ENCODE measurements at places on chromosomes 7 and 10.

- no peak for DNase-seq
These were observed 121.4 kb downstream of the ELMO1 start for GRCh38 chr7:37327288-37327687.

- DNase-seq = no peak
These were observed 36.7 kb upstream of the SFTPD start for GRCh38 chr10:79985481-79986072.

- no peak for DNase-seq
These were observed 396.3 kb upstream of the POM121L12 start for GRCh38 chr7:52639126-52639525.

DNA sequence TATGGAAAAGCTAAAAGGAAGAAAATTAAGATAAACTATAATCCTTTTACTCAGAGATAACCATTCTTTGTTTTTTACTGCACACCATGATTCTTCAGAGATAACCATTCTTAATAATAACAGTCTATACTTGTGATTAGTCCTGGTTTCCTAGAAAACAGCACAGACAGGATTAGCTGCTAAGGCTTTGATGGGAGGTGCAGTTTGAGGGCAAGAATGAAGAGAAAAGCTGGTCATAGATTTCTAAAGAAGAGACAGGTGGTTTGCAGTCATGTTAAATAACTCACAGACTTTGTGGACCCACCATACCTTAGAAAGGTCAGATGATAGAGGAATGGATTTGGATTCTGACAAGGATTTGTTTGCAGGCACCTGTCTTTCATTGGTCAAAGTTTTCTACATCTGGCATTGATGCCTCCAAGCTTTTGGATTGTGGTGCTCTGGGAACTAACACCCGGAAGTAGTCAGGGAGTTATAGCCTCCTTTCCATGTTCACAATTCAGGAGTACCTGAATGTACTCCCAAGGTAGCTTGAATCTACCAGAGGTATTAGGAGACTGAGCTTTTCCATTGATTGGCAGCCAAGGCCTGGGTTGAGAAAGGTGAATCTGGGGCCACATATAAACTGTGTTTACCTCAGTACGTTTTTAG, 3.7 kb downstream of the SMC3 start:
- DNase-seq = no peak

DNA sequence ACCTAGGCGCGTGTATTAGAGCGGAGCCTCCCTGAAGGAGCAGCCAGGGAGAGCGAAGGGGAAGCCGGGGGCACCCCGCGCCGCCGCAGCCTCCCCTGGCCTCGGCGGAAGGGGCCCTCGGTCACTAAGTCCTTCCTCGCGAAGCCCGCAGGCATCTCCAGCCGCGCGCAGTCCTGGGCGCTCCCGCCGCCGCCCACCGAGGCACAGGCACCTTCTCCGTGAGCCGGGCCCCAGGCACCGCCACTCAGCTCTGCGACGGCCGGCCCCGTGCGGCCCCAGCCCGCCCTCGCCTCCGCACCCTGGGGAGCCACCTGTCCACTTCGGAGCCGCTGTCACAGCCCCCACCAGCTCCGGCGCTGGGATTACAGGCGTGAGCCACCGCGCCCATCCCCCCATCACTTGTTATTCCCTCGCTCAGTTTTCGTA, 80.8 kb downstream of the ZNF467 start:
- no peak for DNase-seq

DNA sequence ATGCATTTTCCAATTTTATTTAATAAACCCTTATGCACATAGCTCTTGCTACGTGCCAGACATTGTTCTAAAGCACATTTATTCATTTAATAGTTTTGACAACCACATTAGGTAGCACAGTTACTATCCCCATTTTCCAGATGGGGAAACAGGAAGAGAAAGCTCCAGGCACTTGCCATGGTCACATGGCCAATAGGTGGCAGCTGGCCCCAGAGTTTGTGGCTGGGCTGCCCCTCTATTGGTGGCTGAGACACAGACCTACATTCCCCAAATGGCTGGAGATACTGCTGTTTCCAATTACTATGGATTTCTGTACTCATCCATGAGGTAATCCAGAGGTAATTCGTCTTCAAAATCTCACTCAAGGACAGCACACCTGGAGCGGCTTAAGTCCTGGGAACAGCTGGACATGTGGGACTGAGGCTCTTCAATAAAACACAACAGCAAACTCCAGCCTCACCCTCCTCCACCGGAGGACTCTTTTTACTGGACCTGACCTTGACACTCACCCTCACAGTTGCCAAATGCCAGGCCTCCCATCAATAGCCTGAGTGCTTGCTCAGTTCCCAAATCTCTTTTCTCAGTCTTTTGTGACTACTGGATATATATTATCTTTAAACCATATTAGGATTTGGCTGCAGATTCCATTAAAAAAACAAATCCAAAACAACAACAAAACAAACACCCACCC, 106.1 kb downstream of the CLEC2L start:
- no peak for DNase-seq

GRCh38 chr10:100370714-100371481, 23.9 kb downstream of the SCD start:
- DNase-seq = no peak

GRCh38 chr7:93249491-93250148, 17.5 kb downstream of the VPS50 start:
- DNase-seq = no peak

DNA sequence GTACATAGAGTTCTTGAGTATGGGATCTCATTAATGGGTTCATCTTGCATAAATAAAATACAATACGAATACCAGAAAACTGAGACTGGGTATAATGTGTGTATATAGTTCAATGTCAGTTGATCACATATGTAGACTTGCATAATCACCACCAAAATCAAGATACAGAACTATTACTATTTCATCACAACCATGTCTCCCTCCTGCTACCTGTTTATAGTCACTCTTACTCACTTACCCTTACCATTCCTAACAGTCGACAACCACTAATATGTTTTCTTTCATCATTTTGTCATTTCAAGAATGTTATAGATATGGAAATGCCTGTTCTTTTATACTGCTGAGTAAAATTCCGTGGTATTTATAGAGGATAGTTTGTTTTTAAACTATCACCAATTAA, 416.1 kb upstream of the CNTNAP2 start:
- no peak for DNase-seq

DNA sequence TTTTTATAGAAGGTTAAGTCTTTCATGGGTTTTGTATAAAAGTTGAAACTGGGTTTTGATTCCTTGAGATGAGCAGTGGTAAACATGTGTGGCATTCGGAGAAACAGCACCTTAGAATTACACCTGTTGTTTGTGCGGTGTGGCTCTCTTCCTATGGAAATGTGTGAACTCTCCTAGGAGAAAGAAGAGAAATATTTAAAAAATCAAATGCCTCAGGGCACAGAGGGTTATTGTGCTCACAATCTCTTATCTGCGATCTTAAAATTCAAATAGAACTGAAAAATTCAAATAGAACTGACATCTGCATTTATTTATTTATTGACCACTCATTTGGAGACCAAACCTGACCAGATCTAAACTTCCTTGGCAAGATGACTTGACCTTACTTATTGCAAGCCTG, 18.1 kb upstream of the NRP1 start:
- DNase-seq = no peak

DNA sequence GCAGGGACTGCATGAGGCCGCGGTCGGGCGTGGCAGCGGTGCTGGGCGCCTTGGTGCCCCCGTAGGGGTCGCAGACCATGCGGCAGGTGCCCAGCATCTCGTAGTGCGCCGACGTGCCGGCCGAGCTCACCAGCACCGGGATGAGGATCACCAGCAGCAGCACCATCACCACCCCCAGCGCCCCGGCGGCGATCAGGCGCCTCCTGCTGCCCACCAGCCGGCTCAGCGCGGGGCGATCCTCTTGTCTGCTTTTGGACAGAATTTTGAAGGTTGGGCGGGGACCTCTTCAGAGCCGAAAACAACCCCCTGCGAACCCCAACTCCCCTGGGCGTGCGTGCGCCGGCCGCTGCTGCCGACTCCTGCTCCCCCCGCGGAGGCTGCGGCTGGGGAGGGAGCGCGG, 779 bp downstream of the C1QL3 start:
- DNase-seq = no peak

- DNase-seq = no peak
These were observed 19.6 kb downstream of the R3HCC1L start for GRCh38 chr10:98154076-98154475.

DNA sequence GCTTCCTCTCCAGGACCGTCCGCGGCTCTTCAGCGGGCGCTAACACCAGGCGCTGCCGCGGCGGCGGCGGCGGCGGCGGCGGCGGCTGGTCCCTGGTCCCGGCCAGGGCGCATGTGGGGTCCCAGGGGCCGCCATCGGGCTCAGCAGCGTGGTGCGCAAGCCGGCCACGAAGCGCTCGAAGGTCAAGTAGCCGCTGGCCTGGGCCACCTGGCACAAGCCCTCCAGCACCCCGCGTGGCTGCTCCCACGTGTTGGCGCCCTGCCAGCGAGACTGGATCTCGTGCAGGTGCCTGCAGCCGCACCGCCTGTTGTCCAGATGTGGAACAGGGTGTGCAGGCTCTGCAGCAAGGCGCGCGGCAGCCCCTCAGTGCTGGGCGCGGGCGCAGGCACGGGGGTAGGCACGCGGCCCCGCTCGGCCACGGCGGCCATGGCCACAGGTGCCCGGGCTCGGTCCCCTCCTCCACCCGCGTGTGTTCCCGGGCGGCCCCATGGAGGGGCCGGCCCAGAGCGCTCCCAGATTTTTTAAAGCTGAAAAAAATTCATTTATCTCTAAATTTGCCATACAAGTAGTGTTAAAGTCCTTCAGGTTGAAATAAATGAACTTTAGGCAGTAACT, 884.2 kb upstream of the ZNF722 start:
- DNase-seq = no peak

DNA sequence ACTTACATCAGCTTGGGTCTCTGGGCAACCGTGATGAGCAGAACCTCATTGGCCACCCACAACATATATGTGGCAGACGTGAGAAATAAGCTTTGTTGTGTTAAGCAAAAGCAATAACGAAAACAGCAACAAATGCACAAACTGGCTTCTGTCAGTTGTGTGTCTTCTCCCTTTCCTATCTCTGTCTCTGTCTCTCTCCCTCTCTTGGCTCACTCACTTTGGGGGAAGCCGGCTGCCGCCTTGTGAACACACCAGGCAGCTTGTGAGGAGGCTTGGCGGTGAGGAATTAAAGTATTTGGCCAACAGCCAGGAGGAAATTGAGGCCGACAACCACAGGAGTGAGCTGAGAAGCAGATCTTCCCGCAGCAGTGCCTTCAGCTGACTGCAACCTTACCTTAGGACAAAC, 21.9 kb upstream of the CDCA7L start:
- DNase-seq = no peak

DNA sequence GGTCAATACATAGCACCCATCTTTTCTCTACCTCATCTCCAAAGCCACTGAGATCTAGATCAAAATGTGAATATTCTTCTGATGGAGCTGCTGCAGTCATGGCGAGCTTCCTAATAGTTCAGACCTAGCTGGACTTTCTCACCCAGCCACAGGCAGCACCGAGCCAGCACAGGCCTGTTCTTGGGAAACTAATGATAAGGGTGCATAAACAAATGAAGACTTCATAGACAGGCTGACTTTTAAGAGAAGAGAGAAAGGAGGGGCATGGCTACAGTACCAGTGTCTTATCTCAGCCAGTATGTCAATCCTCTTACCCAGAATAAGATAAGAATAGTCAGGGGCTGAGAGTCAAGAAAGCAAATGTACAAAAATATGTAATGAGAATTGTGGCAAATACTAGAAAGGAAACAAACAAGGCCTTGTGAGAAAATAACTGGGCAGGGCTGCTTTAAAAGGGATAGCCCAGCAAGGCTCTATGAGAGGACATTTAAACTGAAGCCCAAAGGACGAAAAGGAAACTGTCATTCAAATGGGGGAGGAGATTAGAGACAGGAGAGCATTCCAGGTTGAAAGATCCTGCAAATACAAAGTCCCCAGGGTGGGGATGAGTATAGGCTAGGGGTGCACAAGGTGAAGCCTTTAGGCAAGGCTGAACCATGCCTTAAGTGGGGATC, 21.8 kb upstream of the CDK14 start:
- no peak for DNase-seq

DNA sequence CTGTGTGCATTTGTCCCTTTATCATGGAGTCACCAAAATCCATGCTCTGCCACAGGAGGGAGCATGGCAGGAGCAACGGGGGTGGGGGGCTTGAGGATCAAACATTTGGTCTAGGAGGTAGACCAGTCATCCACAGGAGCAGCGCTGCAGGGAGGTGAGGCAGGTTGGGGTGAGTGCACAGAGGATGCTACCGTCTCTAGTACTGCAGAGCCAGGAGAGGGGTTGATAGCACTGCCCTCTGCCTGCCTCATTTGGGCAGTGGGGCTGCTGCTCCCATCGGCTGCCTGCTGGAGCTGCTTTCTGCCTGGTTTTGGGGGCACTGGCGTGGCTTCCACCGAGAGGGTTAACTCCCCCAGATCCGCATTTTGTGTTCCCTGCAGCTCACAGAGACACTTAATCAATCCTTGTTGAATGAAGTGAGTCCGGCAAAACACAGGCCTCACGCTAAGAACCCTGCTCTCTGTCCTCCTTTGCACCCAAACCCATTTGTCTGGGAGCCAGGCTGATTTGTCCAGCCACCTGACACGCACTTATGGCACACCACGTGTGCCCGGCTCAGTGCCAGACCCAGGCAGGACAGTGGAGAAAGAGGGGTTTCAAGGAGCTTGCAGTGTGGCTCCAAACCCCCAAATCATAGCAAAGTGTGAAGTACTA, 527.1 kb upstream of the FOXK1 start:
- no peak for DNase-seq

GRCh38 chr10:130466271-130466997, 330.2 kb downstream of the GLRX3 start:
- no peak for DNase-seq

- no peak for DNase-seq
These were observed 56.8 kb upstream of the DDC start for GRCh38 chr7:50621973-50622490.

GRCh38 chr7:108124820-108125219, 5.3 kb downstream of the LAMB4 start:
- no peak for DNase-seq

DNA sequence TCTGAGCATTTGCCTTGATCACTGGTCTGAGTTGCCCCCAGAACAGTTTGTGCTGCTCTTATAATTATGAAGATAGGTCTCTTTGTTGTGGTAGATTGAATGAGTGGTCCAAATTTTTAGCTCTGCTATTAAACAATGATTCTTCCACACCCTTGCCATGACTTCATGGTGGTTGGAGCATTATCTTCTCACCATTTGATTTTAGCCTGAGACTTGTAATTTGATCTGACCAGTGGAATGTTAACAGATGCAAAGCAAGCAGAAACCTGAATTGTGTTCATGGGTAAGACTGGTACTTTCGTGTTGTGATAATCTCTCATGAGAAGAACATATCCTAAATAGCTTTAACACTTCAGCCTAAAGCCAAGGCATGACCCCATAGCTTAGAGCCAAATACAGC, 139.1 kb downstream of the TFPI2 start:
- no peak for DNase-seq

- no peak for DNase-seq
These were observed 15.4 kb downstream of the ADCYAP1R1 start for GRCh38 chr7:31067491-31067890.

DNA sequence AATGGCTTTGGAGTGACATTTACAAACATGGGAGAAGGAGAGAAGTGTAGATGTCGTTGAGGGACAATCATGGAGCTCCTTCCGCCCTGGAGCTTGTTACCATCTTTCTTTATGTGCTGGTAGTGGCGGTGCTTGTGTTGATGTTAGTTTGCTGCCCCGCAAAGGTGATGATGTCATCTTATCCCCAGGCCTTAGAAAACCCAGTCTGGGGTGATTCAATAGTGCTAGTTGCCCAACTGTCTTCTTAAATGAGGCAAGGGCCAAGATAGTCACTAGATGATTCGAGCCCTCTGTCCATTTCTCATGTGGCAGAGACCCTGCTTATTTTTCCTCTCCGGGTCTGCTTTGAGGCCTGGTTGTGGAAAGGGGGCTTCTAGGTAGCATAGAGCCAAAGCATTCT, 277.4 kb downstream of the CCSER2 start:
- no peak for DNase-seq
